NCI-H345 (cell line): ENCODE measurements at places on chromosomes 4 and X.

- no peak for DNase-seq
Measured at GRCh38 chr4:137367620-137368019, 164.7 kb downstream of the PCDH18 start.

- DNase-seq, result no peak
Measured at GRCh38 chrX:125387945-125388344, 68.3 kb downstream of the TEX13C start.

DNA sequence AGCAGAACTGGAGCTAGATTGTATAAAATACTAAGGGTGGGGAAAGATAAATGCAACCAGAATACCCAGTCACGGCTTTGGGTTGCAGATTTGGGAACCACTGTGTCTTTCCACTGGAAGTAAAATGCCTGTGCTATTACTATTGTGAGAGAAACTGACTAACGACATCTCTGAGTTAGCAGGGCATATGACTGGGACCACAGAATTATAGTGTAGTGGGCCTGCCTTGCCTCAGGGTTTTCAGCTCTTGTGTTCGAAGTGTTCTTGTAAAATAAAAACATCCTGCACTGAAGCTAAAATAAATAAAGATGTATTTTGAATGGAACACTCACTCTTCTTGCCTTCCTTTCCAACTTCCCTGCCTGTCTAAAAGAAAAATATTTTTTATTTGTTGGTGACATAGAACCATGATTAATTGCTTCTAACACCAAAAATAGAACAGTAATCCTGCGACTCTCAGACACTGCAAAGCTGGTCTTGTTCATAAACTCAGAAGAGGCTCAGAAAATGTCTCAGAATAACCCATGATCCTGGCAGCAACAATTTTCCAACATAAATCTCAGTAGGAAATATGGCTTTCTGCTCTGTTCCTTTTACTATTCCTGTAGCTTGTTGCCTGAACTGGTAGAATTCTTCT lies 104.2 kb downstream of the FAM47B start:
- DNase-seq, result no peak

GRCh38 chrX:18652636-18653035 lies 19.3 kb downstream of the RS1 start:
- DNase-seq, result no peak

- no peak for DNase-seq
Measured at GRCh38 chr4:2946812-2947600, 16.2 kb downstream of the NOP14 start.

DNA sequence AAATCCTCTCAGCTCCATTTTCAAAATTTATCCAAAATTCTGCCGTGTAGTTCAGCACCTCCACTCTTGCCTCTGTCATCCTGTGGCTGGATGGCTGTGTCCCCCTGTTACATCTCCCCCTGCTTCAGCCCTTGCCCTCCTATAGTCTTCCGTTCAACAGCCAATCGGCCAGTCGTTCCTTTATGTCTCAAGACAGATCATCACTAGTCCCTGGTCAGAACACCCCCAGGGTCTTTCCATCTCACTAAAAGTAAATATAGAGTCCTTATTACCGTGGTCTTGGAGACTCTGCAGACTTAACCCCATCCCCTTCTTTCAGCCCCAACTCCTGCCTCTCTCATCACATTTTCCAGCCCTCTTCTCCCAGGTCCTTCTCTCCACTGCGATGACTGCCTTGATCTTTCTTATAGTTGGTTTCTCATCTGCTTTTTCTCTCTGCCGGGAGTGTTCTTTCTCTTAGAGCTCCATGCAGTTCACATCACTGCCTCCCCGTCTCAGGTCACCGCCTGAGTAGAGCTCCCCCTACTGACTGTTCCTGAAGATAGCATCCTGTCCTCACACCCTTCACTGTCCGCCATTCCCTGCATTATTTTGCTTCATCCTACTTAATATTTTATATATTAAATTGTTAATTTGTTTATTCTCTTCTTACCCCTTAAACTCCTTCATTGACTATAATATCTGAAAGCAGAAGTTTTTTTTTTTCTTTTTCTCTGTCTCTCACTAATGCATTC lies 736.9 kb upstream of the MAGEB2 start:
- no peak for DNase-seq

DNA sequence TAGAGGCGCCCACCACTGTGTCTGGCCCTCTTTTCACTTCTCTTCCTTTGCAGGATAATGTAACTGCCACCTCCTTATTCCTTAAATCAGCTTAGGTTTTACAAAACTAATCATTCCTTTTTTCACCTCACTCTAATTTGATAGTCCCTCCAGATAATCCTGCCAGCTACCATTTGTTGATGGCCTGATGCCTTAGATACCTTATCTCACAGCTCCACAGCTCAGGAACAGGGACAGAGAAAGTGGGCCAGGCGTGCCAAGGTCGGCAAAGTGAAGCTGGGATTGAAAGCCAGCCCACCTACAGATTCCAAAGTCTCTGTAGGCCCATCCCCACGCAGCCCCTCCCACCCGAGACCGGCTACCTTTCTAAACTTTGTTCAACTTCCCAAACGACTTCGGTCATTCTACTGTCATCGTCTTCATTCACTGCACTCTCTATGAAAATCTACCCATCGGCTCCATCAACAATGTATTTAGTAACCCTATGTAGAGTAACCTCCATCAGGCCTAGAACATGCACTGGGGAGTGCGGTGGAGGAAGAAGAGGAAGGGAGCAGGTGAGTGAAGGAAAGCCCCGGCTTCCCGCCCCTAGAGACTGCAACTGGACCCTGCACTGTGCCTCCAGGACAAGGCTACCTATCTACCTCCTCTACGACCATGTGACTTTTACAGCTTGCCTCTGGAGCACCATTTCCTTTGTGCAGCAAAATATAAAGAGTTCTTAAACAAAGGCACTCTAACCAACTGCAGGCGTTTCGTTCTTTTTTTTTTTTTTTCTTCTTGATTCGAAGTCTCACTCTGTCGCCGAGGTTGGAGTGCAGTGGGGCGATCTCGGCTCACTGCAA lies 1.5 kb downstream of the CASP6 start:
- DNase-seq, result no peak

DNA sequence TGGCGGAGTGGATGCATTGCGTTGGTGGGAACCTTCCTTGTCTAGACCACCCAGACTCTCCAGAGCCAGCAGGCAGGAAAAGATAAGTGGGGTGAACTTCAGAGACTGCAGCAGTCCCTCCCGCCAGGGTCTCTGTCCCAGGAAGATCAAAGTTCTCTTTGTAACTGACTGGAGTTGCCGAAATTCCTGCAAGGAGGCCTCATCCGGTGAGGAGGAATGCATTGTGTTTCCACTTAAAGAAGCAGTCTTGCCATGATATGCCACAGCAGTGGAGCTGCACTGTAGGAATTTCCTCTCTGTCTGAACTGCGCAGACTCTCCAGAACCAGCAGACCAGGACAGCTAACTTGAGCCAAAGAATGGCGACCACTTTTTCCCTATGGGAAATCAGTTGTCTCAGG lies 1190.4 kb downstream of the TECRL start:
- DNase-seq, result no peak

DNA sequence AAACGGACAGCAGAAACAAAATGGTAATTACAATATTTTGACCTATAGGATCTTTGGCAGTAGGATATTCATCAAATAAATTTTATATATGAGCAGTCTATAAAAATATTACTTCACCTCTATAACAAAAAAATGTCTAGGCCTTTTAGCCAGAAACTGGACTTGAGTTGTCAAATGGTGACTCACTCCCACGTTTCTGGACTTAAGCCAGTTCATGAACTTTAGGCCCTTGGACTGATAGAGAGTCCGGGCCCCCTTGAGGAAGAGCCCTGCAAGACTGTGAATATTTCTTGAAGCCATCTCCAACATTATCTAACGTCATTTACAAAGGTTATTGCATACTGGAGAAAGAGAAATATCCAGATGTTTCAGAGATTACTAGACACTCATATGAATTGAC lies 106.8 kb upstream of the FAM47A start:
- DNase-seq, result no peak

DNA sequence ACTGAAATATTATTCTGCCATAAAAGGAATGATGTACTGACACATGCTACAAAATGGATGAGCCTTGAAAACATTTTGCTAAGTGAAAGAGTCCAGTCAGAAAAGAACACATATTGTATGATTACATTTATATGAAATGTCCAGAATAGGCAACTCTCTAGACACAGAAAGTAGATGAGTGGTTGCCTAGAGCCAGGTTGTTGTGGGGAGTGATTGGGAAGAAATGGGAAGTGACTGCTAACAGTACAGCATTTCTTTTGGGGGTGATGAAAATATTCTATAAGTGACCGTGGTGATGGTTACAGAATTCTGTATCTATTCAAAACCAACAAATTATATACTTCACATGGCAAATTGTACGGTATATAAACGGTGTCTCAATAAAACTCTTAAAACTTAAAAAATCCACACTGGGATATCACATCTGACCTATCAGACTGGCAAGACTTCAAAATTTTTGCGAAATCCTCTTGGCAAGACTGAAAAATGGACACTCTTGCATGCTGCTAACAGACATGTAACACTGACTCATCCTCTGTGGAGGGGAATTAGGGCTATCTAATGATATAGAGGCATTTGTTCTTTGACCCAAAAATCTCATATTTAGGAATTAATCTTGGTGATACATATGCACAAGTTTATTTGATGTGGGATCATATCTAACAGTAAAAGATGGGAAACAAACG lies 71.8 kb downstream of the FAM13A start:
- no peak for DNase-seq

DNA sequence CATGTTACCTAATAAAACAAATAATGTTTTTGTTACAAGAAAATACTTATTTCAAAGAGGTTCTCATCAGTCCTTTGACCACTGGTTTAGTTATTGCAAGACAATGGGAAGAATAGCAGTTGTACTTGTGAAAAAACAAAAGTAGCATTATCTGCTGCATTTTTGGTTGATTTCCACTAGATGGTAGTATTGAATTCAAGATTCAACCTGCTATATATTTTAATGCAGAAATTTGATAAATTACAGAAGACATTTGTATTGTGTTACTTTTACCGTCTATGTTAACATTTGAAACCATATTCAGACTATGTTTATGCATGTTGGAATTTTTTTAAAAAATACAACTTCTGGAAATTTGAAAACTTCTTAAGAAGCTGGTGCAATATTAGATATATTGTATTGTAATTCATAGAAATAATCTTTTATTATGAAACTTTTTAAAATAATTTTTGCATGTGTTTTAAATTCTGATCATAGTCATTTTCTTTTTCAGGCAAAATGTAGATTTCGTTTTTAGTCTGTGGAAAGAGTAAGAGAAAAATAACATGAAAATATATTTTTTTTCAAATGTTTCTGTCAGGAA lies 56.4 kb downstream of the SPCS3 start:
- peak; percentile 1 for DNase-seq

DNA sequence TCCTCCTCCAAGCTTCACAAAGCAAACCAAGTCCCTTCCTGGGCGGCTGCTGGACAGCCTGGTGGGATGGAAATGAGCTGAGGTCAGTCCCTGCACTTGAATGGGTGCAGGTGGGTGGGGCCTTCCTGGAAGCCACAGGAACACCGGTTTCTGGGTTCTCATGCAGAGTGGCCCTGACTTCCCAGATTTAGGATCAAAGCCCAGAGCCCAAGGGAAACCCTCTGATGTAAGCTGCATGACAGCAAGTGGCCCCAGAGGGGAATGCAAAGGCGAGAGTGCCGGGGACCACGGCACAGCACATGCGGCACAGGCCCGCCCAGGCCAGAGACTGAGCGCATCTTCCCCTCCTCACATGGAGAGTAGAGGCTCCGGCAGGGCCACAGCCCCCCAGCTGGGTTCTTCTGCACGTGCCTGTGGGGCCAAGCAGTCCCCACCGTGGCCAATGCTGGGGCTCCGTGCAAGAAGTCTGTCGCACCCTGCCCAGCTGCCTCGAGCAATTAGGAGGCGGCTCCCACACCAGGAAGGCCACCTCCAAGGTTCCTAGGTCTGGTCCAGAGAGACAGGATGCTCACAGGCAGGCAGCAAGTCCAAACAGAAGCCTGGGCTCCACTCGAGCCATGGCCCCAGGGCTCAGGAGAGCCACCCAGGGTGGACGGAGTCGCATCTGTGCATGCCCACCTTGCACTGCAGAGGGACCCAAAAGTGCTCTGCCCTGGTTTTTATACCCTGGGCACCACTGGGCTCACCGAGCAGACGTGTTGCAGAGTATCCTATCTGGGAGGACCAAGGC lies 83.0 kb downstream of the HTRA3 start:
- DNase-seq, result no peak

- DNase-seq, result no peak
Measured at GRCh38 chr4:95694411-95694810, 145.5 kb upstream of the PDHA2 start.

GRCh38 chr4:173766171-173766600 lies 236.2 kb upstream of the HAND2 start:
- no peak for DNase-seq

DNA sequence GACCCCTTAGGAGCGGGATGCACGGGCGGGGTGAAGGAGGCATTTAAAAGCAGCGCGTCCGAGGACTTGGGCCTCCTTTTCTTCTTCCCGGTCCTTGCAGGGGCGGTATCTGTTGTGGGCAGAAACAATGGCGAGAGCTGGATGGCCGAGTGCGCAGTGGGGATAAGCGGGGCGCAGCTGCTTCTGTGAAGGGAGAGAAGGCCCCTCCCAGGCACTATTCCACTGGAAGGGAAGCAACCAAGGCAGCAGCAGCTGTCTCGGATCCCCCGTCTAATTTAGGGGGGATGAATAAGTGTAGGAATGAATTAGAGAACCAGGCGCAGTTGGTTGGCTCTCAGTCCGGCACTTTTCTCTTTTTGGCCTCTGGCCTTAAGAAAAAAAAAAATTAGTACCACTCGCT lies 995 bp downstream of the SMARCA5 start:
- peak; percentile 35 for DNase-seq

GRCh38 chrX:71953946-71954345 lies 43.3 kb downstream of the NHSL2 start:
- DNase-seq, result no peak

GRCh38 chr4:79253924-79254323 lies 71.9 kb downstream of the NAA11 start:
- no peak for DNase-seq

GRCh38 chr4:153204728-153205648 lies 745 bp downstream of the TRIM2 start:
- DNase-seq, result no peak

GRCh38 chr4:180999217-180999616 lies 1244.0 kb upstream of the TENM3 start:
- no peak for DNase-seq

DNA sequence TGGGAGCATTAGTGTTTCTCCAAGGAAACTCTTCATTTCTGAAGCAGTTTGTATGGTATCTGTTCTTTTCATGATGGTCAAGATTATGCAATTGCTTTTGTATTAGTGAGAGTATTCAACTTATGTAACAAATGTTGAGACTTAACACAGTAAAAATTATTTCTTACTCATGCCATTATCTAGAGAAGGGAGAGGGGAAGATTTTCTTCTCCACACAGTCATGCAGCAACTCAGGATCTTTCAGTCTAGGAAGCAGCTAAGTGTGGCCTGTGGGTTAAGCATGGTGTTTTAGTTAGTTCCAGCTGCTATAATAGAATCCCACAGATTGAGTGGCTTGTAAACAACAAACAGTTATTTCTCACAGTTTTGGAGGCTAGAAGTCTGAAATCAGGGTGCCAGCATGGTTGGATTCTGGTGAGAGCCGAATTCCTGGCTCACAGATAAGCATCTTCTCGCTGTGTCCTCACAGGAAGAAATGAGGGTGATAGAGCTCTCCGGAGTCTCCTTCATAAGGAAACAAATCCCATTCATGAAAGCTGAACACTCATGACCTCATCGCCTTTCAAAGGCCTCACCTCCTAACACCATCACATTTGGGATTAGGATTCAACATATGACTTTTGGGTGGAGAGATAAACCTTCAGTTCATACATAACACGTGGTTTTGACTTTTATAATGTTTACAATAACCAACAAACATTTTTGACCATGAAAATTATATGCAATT lies 101.2 kb downstream of the FRMPD4 start:
- no peak for DNase-seq
